ENCODE measurements at places on chromosomes 2 and 18.

GRCh38 chr18:80253871-80254492 is 6.7 kb upstream of the PARD6G start:
- DNase-seq: no peak

GRCh38 chr2:224576088-224576715 is 9.0 kb downstream of the CUL3 start:
- DNase-seq: no peak

GRCh38 chr2:124035001-124035400 is 9.9 kb downstream of the CNTNAP5 start:
- DNase-seq: peak; percentile 62

GRCh38 chr2:98572211-98572610 is 36.1 kb downstream of the COA5 start:
- DNase-seq: no peak

GRCh38 chr18:44096016-44096415 is 584.7 kb upstream of the SETBP1 start:
- peak; percentile 55 for DNase-seq

GRCh38 chr18:60191926-60192325 is 180.6 kb downstream of the MC4R start:
- no peak for DNase-seq

GRCh38 chr2:122368576-122369243 is 613.3 kb downstream of the TSN start:
- DNase-seq: no peak

- DNase-seq: peak; percentile 4
These were observed 80.2 kb upstream of the BCL11A start for GRCh38 chr2:60633615-60634014.

DNA sequence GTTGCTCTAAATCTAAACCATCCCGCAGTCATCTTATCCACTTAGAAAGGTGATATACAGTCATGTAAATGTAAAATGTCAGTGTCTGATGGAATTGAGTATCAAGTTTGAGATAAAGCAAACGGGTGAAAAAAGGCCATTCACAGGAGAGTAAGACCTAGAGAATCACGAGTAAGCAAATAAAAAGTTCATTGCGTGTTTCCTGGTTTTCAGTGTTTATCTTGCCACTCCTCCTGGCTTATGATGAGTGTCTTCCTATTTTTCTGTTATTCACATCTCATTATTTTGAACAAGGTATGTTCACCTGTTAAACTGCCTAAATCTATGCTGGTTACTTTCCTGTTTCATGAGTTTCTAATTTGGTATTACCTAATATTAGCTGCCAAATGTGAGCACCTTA is 68.8 kb downstream of the ITGA4 start:
- DNase-seq: peak; percentile 10

GRCh38 chr2:169080250-169081069 is 11.1 kb downstream of the DHRS9 start:
- peak; percentile 51 for DNase-seq

DNA sequence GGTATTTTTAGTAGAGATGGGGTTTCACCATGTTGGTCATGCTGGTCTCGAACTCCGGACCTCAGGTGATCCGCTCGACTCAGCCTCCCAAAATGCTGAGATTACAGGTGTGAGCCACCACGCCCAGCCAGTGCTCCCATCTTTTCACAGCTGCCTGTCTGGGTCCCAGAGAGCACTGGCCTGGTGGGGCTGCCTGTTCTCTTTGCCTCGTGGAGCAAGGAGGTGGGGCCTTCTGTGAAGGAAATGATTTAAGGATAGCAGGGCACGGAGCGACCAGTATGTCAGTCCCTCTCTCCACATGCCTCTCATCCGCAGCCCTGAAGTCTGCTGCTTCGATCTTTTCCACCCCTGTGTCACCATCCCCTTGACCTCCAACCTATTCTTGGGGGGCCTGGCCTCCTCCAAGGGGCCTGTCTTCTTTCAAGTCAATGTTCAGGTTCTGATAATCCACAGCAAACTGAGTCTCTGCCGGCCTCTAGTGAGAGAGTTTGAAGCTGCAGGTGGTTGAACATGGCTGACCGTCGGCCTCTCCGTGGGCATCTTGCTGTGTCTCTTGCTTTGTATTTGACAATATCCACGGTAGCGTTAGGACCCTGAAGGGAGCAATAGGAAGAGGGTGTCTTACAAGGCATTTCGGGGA is 28.2 kb upstream of the GIGYF2 start:
- no peak for DNase-seq

- peak; percentile 69 for DNase-seq
These were observed 205.5 kb downstream of the FBXO15 start for GRCh38 chr18:73942081-73942625.

GRCh38 chr2:84257831-84258230 is 201.2 kb downstream of the SUCLG1 start:
- no peak for DNase-seq

- DNase-seq: no peak
These were observed 15.4 kb downstream of the ALPG start for GRCh38 chr2:232422051-232422450.

- DNase-seq: peak; percentile 58
These were observed 44.4 kb downstream of the PTPN2 start for GRCh38 chr18:12839526-12840196.

DNA sequence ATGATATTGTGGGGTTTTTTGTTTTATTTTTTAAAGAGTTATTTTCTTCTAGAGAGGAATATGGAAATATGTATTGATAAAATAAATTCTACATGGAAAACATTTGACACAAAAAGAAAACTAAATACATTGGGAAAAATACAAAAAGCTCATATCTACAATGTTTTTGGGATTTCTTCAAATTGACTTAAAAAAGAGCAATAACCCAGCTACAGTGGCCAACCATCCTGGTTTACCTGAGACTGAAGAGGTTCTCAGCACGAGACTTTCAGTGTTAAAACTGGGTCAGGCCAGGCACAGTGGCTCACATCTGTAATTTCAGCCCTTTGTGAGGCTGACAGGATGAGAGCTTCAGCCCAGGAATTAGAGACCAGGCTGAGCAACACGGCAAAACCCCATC is 56.7 kb upstream of the MYCN start:
- DNase-seq: no peak

DNA sequence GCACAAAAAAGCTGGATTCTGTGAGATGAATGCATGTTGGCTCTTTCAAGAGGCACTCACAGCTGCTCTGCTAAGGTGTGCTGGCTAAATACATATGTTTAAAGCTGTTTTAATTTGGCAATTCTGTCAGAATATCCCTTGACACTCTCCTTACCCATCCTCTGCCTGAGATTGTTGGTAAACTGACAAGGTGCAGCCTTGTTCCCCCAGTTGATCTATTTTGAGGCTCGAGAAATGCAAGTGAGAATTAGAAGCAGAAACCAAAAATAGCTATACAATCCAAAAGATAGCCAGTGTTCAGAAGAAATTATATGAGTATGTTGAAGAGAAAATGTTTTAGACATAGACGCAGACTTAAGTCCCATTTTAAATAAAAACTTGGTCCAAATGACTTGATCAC is 971.7 kb upstream of the GYPC start:
- no peak for DNase-seq

DNA sequence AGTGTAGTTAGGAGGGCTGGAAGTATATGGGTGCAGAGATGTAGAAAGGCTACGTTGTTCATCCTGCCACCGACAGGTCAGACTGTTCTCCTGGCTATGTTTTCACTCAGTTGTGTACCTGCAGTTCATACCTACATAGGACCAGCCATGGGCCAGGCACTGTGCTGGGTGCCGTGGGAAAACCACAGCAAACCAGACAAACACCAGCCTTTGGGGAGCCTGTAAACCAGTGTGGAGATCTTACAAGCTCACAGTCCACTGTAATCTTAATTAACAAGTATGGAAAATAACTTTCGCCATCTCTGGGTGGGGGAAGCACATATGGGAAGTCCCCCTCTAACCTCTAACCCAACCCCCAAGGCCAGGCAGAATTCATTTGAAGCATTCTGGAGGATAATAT is 12.7 kb downstream of the NCK2 start:
- DNase-seq: no peak

GRCh38 chr2:31227110-31227509 is 6.8 kb upstream of the EHD3 start:
- peak; percentile 37 for DNase-seq

GRCh38 chr2:37737507-37737906 is 66.1 kb upstream of the CDC42EP3 start:
- DNase-seq: no peak

GRCh38 chr2:33312355-33312754 is 164.1 kb upstream of the RASGRP3 start:
- no peak for DNase-seq

DNA sequence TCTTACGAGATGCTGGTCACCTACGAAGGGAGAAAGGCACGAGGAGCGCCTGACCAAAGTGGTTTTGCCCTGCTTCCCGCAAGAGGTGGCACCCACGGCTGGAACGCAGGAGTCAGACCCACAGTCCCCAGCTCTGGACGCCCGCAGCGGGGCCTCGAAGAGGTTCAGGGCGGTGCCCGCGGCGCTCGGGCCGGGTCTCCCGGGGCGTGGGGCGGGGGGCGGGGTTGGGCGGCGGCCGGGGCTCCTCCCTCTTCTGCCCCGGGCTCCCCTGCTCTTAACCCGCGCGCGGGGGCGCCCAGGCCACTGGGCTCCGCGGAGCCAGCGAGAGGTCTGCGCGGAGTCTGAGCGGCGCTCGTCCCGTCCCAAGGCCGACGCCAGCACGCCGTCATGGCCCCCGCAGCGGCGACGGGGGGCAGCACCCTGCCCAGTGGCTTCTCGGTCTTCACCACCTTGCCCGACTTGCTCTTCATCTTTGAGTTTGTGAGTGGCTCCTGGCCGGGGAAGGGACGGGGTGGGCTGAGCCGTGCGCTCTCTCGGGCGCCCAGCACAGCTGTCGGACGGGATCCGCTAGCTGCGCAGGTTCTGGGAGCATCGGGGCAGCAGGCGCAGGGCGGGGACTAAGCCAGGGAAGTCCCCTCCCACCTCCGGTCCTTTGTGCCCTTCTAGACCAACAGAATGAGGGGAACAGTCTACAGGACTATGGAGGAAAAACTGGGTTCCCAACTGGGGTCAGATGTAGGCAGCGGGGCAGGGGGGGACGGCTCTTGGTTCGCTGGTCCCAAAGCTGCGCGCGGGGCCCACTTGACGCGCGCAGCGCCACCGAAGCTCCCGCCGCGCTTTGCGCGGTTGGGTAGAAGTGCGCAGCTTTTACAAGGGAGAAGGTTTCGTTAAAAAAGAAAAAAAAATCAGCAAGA is at the start of gene MAL:
Gene MAL, plus strand, starts transcription at position 303 of the 914 bp plus-strand sequence. Its CDS starts 85 bp downstream, at position 388.
- DNase-seq: no peak

DNA sequence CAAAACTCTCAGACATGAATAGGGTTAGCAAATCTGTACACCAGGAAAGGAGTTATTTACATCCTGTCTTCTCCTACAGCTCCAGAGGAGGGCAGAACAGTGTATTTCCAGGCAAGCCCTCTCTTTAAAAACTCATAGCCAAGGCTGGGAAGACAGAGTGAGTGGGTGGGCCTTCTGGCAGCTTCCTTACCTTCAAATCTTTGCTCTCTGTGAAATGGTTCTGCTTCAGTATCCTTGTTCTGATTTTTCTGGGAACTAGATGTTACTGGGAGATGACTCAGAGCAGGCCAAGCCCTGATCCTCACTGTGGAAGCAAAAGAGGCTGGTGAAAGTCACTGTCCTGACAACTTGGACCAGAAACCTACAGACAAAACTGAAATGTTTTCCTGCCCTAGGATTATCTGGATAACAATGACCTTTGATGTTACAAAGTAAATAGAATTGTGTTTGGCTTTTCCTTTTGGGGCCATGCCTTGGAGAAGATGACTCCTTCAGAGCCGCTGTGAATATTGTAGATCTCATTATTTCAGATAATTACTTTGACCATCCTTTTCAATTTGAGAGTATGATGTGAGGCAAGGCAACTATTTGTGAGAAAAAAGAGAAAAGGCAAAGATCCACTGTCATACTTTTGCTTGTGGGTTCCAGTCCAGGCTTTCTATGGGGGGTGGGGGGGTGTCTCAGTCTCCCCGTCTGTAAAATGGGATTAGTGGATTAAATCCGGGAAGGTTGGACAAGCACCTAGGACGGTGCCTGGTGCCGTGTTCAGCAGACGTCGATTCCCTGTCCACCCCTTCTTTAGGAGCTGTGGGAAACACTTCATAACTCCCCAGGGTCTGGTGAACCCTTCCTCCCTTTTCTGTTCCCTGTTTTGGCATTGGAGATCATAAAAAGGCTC is 644 bp upstream of the QPCT start:
- peak; percentile 50 for DNase-seq

DNA sequence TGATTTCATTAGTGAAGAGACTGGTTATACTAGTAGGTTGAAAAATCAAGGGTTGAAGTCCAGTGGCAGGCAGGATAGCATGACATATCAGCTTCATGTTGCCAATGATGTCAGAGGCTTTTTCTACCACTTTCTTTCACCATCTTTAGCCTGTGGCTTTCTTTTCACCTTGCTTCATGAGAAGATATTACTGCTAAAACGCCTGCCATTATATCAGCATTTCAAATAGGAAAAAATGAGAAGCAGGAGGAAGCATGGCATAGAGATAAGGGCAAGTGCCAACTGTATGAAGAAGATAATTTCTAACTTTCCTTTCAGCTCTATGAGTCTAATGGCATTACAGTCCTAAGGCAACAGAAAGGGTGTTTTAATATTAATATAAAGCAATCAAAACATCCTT is 270.2 kb upstream of the SYT4 start:
- no peak for DNase-seq

DNA sequence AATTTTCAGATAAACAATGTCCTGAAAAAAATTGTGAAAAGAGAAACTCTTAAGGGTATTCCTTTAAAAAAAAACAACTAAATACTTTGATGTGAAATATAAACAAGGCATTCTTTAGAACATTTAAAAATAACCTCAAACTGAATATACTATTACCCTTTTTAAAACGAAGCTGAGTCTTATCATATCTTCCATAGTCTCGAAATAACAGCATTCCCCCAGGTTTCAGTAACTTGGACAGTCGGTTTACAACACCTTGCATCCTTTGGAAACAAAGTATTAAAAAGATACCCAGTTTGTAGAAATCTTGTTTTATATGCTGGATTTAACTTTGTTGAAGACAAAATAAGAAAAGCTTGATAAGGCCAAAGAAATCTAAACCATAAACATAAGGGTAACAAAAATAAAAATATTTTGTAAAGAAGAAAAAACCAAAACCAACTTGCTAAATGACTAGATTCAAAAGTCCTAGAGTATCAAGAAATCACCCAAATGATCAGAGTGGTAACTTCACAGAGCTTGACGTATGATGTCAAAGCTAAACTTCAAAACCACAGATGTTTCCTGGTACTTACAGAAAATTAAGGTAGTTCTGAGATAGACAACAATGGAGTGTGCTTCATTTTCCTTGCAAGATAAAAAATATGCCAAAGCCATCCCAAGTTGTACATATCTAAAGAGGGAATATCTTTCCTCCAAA is 107.8 kb downstream of the METTL8 start:
- DNase-seq: no peak

DNA sequence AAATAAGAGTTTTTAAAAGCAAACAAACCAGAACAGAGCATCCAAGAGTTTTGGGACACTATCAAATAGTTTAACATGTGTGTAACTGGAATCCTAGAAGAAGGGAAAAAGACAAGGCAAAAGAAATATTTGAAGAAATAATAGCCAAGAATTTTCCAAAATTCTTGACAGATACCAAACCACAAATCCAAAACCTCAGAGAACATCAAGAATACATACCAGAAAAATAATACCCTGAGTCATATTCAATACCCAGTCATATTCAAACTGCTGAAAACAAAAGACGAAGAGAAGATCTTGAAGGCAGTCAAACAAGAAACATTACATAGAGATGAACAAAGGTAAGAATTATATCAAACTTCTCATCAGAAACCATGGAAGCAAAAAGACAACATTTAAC is 22.9 kb downstream of the INO80C start:
- no peak for DNase-seq

Measured in bronchial epithelial cell (primary cell).